ENCODE measurements at places on chromosomes 13 and 19.
A peak's percentile ranks its signal among the peaks of the same experiment; 100 is the strongest.

- DNase-seq = no peak
Measured at GRCh38 chr13:97521726-97522125, 87.8 kb downstream of the RAP2A start.

- DNase-seq = no peak
Measured at GRCh38 chr13:40974460-40975407, 44.4 kb downstream of the ELF1 start.

GRCh38 chr19:1507763-1508506, 4.9 kb downstream of the ADAMTSL5 start:
- DNase-seq = peak; percentile 89

GRCh38 chr19:36573895-36574720, 1.0 kb upstream of the ZNF529 start:
- no peak for DNase-seq

DNA sequence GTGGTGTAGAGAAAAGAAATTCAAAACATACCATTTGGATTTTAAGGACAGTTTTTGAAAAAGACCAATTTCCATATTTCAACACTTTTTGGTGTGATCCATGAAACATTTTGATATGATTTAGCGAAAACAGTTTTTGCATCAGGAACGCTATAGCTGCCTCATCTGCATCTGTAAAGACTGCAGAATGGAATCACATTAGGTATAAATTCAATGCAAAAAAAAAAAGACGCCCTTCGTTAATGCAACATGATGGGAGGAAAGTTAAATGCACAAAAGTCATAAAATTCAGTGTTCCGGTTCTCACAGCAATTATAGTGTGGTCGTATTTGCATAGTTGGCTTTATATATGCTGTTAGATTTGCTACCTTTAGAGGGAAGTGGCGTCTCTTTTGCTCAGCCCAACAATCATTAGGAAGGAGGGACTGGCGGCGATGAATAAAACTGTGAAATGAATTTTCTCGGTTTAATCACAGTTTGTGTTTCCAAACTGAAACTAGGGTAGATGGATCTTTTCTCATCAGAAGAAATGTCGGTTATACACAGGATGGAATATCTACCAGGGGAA, 215.7 kb downstream of the TEX29 start:
- no peak for DNase-seq

- DNase-seq = no peak
Measured at GRCh38 chr13:60426075-60426474, 29.1 kb downstream of the TDRD3 start.

- DNase-seq = no peak
Measured at GRCh38 chr13:95106562-95106961, 194.7 kb downstream of the ABCC4 start.

DNA sequence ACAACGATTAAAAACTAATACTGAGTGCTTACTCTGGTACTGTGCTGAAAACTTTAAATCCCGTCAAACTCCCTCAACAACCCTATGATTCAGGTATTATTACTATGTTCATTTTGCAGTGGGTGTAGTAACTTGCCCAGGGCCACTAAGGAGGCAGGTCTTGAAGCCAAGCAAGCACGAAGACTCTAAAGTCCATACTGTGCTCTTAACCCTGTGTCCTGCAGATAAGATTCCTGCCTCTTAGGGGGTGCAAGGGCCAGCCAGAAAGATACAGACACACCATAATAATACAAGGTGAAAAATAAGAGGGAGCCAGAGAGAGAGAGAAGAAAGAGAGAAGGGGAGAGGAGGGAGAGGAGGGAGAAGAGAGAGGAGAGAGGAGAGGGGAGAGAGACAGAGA, 95.5 kb downstream of the CDADC1 start:
- DNase-seq = no peak

GRCh38 chr13:29362849-29363604, 232.5 kb downstream of the SLC7A1 start:
- DNase-seq = peak; percentile 5

DNA sequence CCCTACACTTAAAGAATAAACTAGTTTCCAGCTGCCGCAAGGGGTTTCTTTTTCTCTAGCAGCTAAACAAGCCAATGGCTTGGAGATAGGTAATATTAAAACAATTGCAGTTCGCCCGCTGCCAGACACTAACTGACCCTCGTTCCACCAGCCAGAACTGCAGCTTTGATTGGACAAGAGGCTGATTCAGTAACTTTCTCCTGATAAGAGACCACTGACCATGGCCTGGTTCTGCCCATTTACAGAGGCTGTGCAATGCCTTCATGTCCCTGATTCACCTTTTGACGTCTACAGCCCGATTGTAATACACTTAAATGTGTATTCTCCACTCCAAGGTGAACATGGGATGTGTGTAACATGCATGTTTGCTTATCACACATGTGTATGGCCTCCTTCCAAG, 12.8 kb upstream of the C19orf12 start:
- DNase-seq = no peak

GRCh38 chr13:74597526-74597925, 463.3 kb upstream of the KLF12 start:
- no peak for DNase-seq

GRCh38 chr13:46631179-46631542, 78.2 kb downstream of the LRCH1 start:
- DNase-seq = no peak

- no peak for DNase-seq
Measured at GRCh38 chr19:10763828-10764339, 46.0 kb downstream of the DNM2 start.

DNA sequence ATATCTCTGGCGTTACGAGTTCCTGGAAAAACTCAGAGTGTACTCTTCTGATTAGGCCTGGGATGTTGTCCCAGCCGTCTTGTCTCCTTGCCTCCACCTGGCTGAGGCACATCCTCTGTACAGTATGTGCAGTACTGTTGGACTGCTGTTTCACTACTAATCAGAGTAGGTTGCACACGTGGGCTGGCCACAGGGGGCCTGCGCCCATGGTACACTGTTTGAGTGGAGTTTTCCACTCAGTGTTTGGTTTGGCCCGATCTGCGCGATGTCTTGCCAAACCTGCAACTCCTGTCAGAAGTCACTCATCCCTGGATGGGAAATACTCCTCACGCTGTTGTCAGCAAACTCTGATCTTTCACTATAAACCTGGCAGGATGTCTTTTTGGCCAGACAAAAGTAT, 189.6 kb upstream of the CSNK1A1L start:
- DNase-seq = no peak

GRCh38 chr13:83136660-83137059, 745.6 kb downstream of the SLITRK1 start:
- no peak for DNase-seq

GRCh38 chr19:38583219-38583984, 34.4 kb downstream of the MAP4K1 start:
- DNase-seq = no peak

DNA sequence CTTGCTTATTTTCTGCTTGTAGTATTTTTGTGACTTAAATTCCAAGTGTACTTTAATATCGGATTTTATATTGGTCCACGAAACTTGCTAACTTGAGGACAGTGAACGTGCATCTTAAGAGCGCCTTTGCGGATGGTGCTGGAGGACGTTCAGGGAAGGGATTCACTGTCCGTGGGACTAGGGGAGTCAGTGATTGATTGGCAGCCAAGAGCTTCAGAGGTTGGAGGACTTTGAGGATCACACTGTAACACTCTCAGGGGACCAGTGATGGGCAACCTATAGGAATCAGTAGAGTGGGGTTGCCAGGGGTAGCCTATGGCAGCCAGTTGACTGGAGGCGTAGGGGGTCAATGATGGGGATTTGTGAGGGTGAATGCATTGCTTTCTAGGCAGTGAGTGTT, 516 bp downstream of the ZNF175 start:
- DNase-seq = no peak

DNA sequence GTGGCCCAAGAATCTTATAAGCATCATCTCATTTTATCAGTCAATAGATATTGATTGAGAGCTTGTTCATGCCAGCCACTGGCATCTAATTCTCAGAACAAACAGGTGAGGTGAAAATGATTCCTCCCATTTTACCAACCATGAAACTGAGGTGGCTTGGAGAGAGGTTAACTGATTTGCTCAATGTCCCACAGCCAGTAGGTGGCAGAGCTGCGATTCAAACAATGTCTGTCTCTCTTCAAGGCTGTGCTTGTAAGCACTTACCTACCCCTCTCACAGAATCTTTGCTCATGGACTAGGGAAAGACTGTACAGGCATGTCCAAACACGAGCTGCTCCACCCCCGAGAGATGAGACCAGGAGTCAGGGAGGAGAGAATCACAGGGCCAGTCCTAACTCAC, 21.5 kb upstream of the GSX1 start:
- DNase-seq = no peak

DNA sequence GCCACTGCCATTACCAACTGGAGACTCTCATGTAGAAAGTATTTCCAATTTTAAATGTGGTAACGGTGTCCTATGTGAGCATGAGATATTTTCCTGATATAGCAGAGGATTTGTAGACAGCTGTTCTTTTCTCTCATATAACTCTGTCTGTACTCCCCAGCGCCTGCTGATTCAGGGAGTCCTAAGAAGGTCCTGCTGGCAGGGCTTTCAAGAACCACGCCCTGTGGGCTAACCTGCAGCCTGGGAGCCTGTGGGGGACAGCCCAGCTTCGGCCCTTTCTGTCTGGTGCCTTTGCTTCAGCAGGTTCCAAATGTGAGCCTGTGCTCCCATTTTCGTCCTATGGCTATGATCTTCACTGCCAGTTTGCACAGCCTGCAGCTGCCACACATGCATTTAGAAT, 316.8 kb downstream of the ATP8A2 start:
- no peak for DNase-seq

DNA sequence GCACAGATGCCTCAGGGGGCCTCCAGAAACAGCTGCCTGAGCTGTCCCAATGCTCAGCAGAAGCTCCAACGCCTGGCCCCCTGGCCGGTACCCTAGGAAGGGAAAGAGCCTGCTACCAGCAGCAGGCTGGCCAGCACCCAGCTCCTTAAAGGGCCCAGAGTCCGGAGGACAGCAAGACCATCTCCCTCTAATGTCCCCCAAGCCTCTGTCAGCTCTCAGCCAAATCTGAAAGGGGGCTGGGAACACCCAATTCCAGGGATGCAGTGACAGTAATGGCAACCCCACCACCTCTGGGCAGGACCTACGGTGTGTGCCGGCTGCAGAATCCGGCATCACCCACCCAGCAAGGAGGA, 4.2 kb downstream of the PPP6R1 start:
- no peak for DNase-seq

DNA sequence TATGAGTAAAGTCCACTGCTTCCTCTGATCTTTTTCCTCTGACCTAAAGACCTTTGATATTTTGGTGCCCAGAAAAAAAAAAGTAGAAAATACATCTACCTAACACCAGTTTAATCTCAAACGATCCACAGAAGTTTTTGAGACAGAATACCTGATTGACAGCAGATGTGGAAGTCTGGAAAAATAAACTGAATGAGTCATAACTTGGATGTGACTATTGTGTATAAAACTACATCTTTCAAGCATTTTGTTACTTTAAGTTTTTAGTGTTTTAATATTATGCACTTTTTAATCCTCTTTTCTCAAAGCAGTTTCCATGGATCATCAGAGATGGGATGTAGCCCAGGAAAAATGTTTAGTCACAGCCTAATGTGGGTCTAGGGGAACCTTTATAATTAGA, 216.1 kb downstream of the SLITRK1 start:
- no peak for DNase-seq

DNA sequence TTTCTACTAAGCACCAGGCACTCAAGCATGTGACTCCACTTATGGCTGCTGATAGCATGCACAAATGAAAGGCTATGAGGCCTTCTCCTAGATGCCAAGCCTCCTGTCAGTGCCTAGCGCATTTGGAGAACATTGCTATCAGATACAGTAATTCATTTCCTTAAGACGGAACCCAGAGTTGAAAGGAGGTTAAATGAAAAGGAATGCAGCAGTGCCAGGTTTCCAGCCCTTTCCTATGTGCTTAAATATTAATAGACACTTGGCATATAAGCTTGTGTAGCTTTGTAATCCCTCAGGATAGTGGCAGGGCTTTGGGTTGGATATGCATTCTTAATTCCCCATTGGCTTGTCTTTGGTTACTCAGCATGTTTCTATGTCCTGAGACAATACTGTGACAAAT, 140.1 kb upstream of the FRY start:
- no peak for DNase-seq

DNA sequence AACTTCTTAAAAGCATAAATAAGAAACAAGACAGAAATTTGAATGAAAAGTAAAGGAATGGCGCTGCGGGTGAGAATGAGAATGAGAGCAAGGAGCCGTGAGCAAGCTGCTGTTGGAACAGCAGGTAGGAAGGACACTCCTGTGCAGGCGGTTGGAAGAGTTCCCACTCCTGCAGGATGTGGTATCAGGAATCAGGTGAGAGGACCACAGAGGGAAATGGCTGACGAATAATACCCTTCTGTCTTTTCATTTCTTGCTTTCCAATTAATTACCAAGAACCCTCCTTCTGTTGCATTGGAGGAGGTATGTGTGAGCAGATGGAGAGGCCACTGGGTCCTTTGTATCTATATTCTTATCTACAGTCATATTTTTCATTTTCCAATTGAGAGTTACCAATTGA, 1504.2 kb downstream of the EFNB2 start:
- no peak for DNase-seq

DNA sequence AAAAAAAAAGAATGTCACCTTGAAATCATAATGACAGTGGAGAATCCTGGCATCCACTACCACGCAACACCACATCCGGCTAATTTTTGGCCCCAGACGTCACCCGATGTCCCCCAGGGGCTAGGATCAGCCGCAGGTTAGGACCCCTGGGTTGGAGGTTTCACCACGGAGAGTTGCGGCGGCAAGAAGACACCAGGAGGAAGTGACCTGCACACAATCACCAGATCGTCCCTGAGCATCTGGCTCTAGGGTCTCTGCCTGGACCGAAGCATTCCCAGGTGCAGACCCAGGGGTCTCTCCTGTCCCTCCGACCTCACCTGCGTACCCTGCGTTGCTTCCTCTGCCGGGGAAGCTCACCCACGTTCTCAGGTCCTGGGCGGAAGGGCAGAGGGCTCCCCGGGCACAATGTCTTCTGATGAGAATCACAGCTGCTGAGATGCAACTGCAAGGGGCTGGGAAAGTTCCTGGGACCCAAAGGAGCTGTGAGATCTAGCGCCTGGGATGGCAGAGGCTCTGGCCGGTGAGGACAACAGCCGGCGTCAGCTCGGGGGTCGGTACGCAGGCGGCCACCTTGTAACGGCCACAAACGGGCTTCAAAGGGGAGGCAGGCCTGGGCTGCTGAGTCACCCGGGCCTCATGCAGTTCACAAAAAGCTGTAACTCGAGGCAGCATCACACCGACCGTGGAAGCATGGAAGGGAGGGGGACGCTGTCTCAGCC, 111.2 kb downstream of the GADD45B start:
- no peak for DNase-seq

GRCh38 chr19:45115809-45116615, 23.0 kb downstream of the PPP1R37 start:
- DNase-seq = no peak

Data from stimulated activated CD4-positive, alpha-beta T cell treated with anti-CD3 and anti-CD28 coated beads, Interleukin-4, amount 100 ng/mL, for 1 hour (primary cell).